A673 (cell line): ENCODE measurements at places on chromosomes 3 and 15. TPM values are rescaled to one million over a fixed set of nuclear protein-coding genes. Genes with fewer than 3 reads are reported as not detected.

DNA sequence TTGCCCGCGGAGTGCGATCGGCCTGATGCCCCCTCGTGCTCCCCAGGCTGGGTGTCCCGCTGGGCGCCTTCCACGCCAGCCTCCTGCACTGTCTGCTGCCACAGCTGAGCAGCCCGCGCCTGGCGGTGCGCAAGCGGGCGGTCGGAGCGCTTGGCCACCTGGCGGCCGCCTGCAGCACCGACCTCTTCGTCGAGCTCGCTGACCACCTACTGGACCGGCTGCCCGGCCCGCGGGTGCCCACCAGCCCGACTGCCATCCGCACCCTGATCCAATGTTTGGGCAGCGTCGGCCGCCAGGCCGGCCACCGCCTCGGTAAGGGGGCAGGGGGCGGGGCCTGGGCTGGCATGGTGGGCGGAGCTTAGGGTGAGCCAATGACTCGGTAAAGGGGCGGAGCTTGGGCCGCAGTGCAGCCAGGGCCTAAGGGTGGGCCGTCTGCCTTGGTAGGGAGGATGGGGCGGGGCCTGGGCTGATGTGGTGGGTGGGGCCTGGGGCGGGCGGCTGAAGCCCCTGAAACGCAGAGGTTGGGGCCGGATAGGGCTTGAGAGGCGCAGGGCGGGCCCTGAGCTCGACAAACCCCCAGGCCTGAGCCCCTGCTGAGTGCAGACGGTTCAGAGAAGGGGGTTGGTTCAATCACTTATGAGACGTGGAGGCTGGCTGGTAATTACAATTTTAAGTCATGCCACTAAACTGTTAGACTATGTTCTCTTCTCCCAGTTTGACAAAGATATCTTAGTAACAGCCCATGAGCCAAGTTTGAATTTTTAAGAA lies 13.7 kb downstream of the CAND2 start:
- peaks cover 6% of the 10 kb centered on the region for H3K4me1 ChIP-seq
- DNase-seq = peak; percentile 96
- no peaks in the 10 kb centered on the region for H3K27me3 ChIP-seq
- peak overlapping the region; percentile 15 for H3K27ac ChIP-seq

DNA sequence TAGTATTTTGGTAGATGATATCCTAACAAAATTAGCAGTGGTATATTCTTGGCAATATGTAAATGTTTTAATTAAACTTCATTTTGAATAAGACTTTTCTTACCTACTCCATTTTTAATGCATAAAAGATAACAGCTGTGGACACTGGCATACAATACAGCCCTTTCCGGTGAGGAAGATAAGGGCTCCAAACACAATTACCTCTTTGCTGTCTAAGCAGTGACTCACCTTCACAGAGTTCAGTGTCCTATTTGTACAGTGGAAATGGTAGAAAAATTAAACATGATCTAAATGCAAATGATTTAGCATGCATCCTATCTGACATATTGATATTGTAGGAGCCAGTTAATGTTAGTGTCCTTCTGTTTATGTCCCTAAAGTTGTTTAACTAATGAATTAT lies 969.4 kb downstream of the PLOD2 start:
- H3K27ac ChIP-seq = no peak overlapping the region
- no peaks in the 10 kb centered on the region for H3K27me3 ChIP-seq
- DNase-seq = no peak
- peaks cover 18% of the 10 kb centered on the region for H3K4me1 ChIP-seq
- H3K4me3 ChIP-seq = no peak overlapping the region

DNA sequence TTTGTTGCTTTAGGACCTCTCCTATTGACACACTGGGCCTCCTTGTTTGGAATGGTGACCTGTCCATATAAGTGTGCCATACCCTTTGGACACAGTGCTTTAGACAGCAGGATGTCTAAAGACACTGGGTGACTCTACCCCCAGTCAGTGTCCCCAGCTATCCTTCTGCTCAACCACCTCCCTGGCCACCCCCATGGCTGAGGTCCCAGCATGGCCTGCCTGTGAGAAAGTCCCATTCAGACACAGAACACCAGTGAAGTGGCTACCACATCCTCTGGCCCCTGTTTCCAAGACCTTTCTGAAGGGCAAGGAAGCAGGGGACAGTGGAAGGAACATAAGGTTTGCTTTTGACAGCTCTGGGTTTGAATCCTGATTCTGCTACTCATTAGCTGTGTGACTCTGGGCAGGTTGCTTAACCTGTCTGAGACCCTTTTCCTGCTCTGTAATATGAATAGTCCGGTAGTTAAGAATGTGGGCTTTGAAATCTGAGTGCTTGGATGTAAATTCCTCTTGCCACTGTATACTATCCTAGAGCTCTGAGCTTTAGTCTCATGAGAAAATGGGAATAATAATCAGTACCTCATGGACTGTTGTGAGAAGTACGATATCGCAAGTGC lies 6.3 kb upstream of the AP3S2 start:
- no peaks in the 10 kb centered on the region for H3K27me3 ChIP-seq
- no peak overlapping the region for H3K4me3 ChIP-seq
- H3K4me1 ChIP-seq = no peaks in the 10 kb centered on the region
- no peaks in the 10 kb centered on the region for H3K36me3 ChIP-seq

DNA sequence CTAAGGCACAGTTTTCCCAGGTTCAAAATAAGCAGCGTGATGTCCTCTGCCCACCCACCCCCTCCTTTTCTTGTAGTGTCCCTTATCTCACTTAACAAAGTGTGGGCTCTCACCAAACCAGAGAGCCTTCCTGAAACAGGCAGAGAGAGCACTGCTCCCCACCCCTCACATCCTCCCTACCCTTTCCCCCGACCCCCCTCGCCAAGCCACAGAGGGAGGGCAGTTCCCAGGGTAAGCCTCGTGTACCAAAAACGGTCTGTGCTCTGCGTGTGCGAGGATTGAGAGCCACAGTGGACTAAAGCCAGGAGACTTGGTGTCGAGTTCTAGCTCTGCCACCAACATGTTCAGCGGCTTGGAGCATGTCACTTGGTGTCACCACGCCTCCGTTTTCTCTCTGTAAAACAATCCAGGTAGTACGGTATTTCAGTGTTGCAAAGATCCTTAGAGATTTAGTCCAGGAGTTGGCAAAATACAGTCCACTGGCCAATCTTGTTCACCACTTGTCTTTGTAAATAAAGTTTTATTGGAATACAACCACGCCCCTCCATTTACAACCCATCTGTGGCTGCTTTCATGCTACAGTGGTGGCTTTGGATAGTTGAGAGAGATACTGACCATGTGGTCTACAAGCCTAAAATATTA lies 249.9 kb downstream of the OPA1 start:
- no peak overlapping the region for H3K27ac ChIP-seq
- no peak for DNase-seq
- no peaks in the 10 kb centered on the region for H3K27me3 ChIP-seq
- H3K4me1 ChIP-seq = peaks cover 5% of the 10 kb centered on the region

GRCh38 chr3:17300441-17300840 lies 415.7 kb downstream of the PLCL2 start:
- H3K27ac ChIP-seq = no peak overlapping the region
- no peaks in the 10 kb centered on the region for H3K27me3 ChIP-seq
- no peak overlapping the region for H3K4me3 ChIP-seq
- DNase-seq = no peak
- H3K36me3 ChIP-seq = no peaks in the 10 kb centered on the region
- no peaks in the 10 kb centered on the region for H3K4me1 ChIP-seq

Gene ZIC1
- 1.4 and 4.2 TPM in 2 replicates for total RNA-seq

DNA sequence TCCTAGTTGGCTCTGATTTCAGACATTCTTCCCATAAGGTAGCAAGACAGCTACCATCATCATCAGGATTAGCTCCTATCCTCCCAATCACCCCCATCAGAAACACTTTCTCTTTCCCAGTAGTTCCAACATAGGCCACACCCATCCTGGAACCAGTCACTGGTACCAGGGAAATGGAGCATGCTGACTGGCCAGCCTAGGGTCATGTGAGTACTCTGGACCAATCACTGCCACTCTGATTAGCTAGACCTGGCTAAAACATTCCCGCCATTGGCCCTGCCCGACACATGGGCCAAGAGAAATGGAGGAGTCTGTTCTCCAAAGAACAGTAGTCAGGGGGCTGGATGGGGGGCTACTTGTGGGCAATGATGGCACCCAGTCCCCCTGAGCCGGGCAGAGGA lies 12.4 kb downstream of the EFCC1 start:
- H3K4me3 ChIP-seq = no peak overlapping the region
- peaks cover 7% of the 10 kb centered on the region for H3K4me1 ChIP-seq
- no peaks in the 10 kb centered on the region for H3K27me3 ChIP-seq
- H3K36me3 ChIP-seq = no peaks in the 10 kb centered on the region

Gene OR5K2
- total RNA-seq = not detected in 2 replicates

DNA sequence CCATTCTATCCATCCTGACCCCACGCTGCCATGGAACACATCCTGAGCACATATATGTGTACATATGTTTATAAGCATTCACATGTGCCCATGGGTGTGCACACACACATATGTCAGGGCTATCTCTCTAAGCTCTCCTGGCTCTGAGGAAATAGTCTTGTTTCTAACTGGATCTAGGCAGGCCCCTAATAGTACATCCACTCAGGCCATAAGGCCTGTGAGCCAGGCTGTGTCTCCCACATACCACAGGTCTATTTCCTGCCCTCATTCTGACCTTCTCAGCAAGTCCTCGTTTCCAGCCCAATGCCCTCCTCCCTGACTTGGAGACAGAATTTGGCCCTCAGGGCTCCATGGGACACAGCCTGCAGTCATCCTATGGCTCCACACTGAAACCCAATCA lies 284.8 kb upstream of the CTNNB1 start:
- H3K27ac ChIP-seq = no peak overlapping the region
- no peaks in the 10 kb centered on the region for H3K27me3 ChIP-seq
- no peak for DNase-seq
- H3K4me1 ChIP-seq = no peaks in the 10 kb centered on the region
- no peaks in the 10 kb centered on the region for H3K36me3 ChIP-seq

Gene SKOR1
- 0.21 and 0.37 TPM in 2 replicates for total RNA-seq

DNA sequence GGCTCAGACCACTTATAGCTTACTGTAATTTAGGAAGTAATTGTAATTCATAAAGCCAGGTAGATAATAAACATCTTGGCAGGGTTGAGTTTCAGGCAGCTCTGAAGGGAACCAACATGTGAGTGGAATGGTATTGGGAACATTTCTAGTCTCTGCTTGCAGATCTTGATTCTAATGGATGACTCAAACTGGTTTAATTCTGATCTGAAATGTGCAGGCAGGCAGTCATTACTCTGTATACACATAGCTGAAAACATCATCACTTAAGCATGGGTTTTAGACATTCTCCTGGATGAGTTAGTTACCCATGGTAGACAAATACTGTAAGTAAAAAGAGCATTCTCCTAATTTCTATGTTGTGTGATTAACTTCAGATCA lies 317.0 kb upstream of the TPRG1 start:
- DNase-seq = no peak
- H3K4me3 ChIP-seq = no peak overlapping the region
- H3K36me3 ChIP-seq = no peaks in the 10 kb centered on the region
- peaks cover 8% of the 10 kb centered on the region for H3K4me1 ChIP-seq
- H3K27ac ChIP-seq = no peak overlapping the region
- H3K27me3 ChIP-seq = no peaks in the 10 kb centered on the region

- peaks cover 8% of the 10 kb centered on the region for H3K4me1 ChIP-seq
- no peaks in the 10 kb centered on the region for H3K36me3 ChIP-seq
- peak; percentile 84 for DNase-seq
- no peak overlapping the region for H3K27ac ChIP-seq
- no peak overlapping the region for H3K4me3 ChIP-seq
- H3K27me3 ChIP-seq = no peaks in the 10 kb centered on the region
Measured at GRCh38 chr3:133426721-133427120, 26.9 kb downstream of the BFSP2 start.

- no peak for DNase-seq
- H3K27ac ChIP-seq = no peak overlapping the region
- H3K36me3 ChIP-seq = no peaks in the 10 kb centered on the region
- no peak overlapping the region for H3K4me3 ChIP-seq
- H3K4me1 ChIP-seq = no peaks in the 10 kb centered on the region
Measured at GRCh38 chr15:65259367-65259797, 27.3 kb downstream of the PARP16 start.
